ENCODE measurements at places on chromosomes 7 and 10.

DNA sequence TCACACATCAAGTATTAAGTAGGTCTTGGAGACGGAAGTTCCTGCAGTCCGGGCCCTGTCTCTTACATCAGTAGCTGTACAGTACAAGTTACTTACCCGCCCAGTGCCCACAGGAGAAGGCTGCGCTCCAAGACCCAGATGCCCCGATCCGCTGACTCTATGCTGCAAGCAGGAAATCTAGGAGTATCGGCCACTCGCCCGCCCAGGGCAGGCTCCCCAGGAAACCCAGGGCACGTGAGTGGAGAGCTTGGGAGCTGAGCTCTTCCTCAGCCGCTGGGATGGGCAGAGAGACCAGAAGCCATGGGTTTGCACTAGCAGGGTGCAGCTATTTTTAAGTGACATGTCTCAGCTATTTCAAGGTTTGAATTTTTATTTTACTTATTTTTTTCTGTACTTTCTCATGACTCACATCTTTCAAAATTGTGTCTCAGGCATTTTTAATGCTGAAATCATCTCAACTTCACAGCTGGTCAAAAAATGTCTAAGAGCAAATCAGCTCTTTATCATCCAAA lies 1.9 kb upstream of the GPER1 start:
- H3K4me3 ChIP-seq, result no peak overlapping the region
- no peak overlapping the region for H3K27ac ChIP-seq
- H3K4me1 ChIP-seq, result peaks cover 9% of the 10 kb centered on the region
- H3K36me3 ChIP-seq, result no peaks in the 10 kb centered on the region

- H3K27me3 ChIP-seq, result peaks cover 10% of the 10 kb centered on the region
- H3K36me3 ChIP-seq, result no peaks in the 10 kb centered on the region
- H3K4me1 ChIP-seq, result no peaks in the 10 kb centered on the region
- H3K4me3 ChIP-seq, result no peak overlapping the region
- H3K27ac ChIP-seq, result no peak overlapping the region
Measured at GRCh38 chr10:48599830-48600134, 5.1 kb downstream of the ARHGAP22 start.

GRCh38 chr7:92695308-92696261 lies 105.4 kb upstream of the FAM133B start:
- H3K4me1 ChIP-seq, result peaks cover 51% of the 10 kb centered on the region
- peak overlapping the region; percentile 76 for H3K27ac ChIP-seq
- no peak for DNase-seq
- H3K36me3 ChIP-seq, result peaks cover 35% of the 10 kb centered on the region
- no peaks in the 10 kb centered on the region for H3K27me3 ChIP-seq
- H3K4me3 ChIP-seq, result peak overlapping the region; percentile 76

DNA sequence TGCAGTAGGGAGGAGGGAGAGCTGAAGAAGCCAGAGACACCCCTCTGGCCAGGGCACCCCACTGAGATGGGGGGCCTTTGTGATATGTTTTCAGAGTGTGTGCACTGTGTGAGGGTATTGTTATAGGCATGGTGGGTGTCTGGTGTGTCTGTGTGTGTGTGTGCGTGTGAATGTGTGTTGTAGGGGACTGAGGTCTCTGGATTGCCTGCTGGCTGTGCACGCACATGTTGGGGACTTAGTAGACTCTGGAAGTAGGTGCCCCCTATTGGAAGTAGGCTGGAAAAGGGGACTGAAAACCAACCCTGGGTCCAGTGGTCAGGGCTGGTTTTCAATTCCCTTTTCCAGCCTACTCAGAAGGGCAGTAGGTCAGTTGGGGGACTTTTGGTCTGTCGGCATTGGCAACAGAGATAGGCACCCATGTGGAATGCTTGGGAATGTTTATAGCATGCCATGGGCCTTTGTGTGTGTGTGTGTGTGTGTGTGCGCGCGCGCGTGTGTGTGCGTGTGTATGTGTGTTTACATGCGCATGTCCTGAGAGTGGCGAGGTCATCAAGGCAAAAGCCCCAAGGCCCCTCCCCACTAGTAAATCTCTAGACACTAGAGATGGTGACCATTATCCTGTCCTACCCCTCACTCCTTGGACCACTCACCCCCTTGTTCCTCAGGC lies 78.8 kb downstream of the HIF1AN start:
- no peaks in the 10 kb centered on the region for H3K36me3 ChIP-seq
- H3K27me3 ChIP-seq, result peaks cover 44% of the 10 kb centered on the region
- H3K4me3 ChIP-seq, result no peak overlapping the region
- H3K4me1 ChIP-seq, result no peaks in the 10 kb centered on the region

DNA sequence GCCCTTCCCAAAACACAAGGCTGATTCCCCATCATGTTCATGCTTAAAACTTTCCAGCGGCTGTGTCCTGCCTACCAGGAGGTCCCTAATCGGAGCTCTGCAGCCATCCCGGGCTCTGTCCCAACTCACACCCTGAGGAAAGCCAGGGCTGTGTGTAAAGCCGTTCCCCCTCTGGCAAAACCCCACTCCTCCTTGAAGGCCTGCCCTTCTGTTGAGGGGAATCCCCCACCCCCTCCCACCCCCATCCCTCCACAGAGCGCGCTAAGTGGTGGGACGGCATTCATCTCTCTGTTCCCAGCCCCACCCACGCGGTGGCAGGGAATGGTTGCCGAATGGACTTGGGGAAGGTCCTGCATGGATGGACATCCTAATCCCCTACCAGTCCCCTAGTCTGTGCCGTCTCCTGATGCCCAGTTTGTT lies 667 bp upstream of the TMEM120A start:
- H3K27me3 ChIP-seq, result no peaks in the 10 kb centered on the region
- H3K36me3 ChIP-seq, result peaks cover 26% of the 10 kb centered on the region
- no peak for DNase-seq
- peak overlapping the region; percentile 81 for H3K4me3 ChIP-seq
- H3K27ac ChIP-seq, result no peak overlapping the region

DNA sequence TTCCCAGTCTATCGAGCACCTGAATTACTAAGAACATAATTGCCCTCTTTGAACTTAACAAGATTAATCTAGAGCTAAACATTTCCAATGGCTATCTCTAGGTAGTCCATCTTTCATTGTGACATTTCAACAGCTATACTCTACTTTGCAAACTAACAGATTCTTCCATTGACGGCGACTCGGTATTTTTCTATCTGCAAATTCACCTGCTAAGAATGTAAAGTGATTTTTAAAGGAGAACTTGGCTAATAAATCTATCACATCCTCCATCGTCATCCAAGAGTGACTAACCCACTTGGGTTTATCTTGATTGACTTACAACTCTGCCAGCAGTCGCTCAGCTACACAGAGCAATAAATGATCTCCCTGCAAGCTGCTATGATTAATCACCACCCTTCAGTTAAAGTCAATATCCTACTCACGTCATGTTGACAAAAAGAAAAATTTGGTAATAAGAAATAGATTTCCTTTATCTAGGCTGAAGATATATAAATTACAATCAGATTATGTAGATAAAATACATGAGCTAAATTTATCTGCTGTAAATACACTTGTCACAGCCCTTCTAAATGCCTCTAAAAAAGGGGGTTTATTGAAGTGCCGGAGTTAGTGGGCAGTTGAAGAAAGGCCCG lies 99.5 kb downstream of the SFMBT2 start:
- H3K4me1 ChIP-seq, result peaks cover 30% of the 10 kb centered on the region
- H3K36me3 ChIP-seq, result peaks cover 40% of the 10 kb centered on the region
- H3K27ac ChIP-seq, result no peak overlapping the region
- DNase-seq, result no peak
- H3K4me3 ChIP-seq, result no peak overlapping the region
- no peaks in the 10 kb centered on the region for H3K27me3 ChIP-seq

DNA sequence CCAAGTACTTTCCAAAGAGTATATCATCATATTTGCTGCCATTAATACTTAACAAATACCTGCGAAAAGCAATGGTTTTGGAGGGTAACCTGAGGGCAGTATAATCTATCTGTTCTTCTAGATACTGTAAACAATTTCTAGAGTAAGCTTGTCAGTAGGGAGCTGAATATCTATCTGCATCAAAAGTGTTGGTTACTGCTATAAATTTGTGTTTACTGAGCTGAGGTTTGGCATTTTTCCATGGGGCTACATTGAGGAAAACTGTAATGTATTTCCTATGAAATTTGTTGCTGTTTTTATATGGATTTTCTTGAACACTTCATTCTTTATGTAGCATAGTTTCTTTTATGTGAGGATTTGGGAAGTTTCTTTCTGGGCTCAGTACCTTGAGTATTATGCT lies 913.4 kb downstream of the CNTNAP2 start:
- H3K27ac ChIP-seq, result no peak overlapping the region
- no peaks in the 10 kb centered on the region for H3K36me3 ChIP-seq
- H3K27me3 ChIP-seq, result no peaks in the 10 kb centered on the region
- H3K4me3 ChIP-seq, result no peak overlapping the region

GRCh38 chr7:105715528-105715927 lies 134.2 kb upstream of the EFCAB10 start:
- H3K4me3 ChIP-seq, result no peak overlapping the region
- H3K27ac ChIP-seq, result no peak overlapping the region
- peaks cover 10% of the 10 kb centered on the region for H3K36me3 ChIP-seq
- no peak for DNase-seq

GRCh38 chr7:122886357-122887081 lies at the start of gene CADPS2:
CADPS2 (minus strand) TSS chr7:122886460; CDS start chr7:122886337, 123 bp downstream.
- peak; percentile 73 for DNase-seq
- peaks cover 5% of the 10 kb centered on the region for H3K4me1 ChIP-seq
- H3K27me3 ChIP-seq, result peaks cover 54% of the 10 kb centered on the region

GRCh38 chr7:90761584-90761983 lies 165.5 kb downstream of the CDK14 start:
- no peaks in the 10 kb centered on the region for H3K4me1 ChIP-seq
- H3K27me3 ChIP-seq, result no peaks in the 10 kb centered on the region
- DNase-seq, result no peak
- H3K4me3 ChIP-seq, result no peak overlapping the region
